A172 (cell line): ENCODE measurements at places on chromosomes 4 and X. TPM values are rescaled to one million over a fixed set of nuclear protein-coding genes. Genes with fewer than 3 reads are reported as not detected.
A peak's percentile ranks its signal among the peaks of the same experiment; 100 is the strongest.

The HMGN5 gene
- 0.05 TPM in 1 of 2 replicates, not detected in the other for total RNA-seq

The RAI2 gene
- total RNA-seq = not detected in 2 replicates

The KIAA1210 gene
- total RNA-seq = 0.10 TPM in 1 of 2 replicates, not detected in the other

The LPAR4 gene
- total RNA-seq = 0.07 TPM in 1 of 2 replicates, not detected in the other

The TMPRSS11D gene
- total RNA-seq = not detected in 2 replicates

The ALPK1 gene
- 8.8 and 11.6 TPM in 2 replicates for total RNA-seq

The AFM gene
- not detected in 2 replicates for total RNA-seq

DNA sequence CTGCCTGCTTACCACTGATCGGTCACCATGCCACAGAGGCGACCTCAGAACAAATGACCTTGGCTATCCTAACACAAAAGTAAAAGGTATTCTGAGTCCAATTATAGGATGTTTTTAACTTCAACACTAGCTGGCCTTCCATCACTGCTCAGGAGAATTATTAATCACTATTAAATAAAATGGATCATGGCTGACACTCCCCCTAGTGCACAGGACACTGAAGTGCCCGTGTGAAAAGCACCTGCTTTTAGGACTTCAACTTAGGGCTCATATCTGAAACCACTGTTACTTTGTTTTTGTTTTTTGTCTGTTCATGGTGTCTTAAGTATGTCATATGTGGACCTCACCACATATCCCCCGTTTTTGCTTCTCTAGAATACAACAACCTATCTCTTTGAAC is 33.9 kb downstream of the STX18 start:
- DNase-seq = no peak

DNA sequence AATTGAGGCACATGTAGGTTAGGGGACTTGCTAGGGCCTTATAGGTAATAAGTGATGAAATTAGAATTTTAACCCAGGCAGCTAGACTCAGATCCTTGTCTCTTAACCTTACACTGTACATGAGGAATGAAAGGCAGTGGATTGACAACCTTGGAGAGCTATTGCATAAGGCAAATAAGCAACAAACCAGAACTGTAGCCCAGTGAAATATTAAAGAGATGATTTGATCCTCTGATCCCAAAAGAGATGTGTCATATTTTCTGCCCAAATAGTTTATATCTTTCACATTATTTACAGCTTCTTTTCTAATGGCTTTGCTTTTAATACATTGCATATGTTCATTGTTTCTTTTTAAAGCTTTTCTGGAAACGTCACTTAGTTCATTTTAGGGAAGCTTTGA is 252.6 kb downstream of the ANK2 start:
- no peak for DNase-seq

- DNase-seq = no peak
These were observed 8.0 kb upstream of the PRDX4 start for GRCh38 chrX:23659339-23659738.

DNA sequence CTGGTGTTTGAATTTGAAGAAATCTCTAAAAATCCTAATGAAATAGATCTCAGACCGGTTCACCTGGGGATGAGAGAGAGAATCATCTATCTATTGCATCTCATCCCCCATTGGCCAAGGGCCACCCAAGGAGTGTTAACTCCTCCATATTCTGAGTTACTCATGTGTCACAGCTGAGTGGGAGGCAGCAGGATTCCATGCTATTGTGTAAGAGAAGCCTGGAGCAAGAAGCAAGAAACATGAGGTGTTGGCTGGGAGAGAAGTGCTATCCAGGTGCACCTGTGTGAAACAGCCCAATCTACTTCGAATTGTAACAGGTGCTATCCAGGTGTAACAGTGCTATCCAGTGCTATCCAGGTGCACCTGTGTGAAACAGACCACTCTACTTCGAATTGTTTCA is 150.3 kb upstream of the MAOA start:
- DNase-seq = no peak

DNA sequence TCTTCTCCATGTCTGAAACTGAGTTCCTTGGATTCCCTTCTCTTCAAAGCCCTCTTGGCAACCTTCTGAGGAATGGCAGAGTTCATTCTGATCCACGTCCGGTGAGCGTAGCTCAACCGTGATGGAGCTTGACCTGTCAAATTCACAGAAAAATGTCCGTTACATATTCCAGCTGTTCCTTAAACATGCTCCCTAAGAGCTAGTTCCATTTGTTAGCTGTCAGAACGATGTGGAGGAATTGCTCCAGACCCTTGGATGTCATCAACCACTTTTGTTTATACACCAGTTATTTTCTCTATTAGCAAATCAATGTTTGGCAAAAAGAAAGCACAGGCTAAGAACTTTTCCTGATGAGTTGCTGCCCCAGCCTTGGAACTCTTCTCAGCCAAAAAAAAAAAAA is 50.1 kb downstream of the NHS start:
- DNase-seq = no peak

DNA sequence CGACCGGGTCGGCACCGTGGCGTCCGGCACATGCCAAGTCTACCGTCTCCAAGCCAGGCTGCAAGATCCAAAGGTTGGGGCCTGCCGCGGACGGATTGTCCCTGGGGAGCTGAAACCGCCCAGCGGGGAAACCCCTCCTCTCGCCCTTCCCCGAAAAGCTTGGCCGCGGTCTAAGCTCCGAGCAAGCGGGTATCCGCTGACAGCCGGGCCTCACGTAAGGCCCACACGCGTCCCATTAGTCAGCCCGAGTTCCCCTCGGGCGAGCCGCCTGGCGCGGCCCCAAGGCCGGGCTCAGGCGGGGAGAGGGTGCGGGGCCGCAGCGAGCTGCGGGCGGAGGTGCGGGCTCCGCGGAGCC is 6.8 kb upstream of the BCOR start:
- DNase-seq = no peak

GRCh38 chrX:149491812-149492211 is 13.3 kb downstream of the IDS start:
- no peak for DNase-seq

- DNase-seq = peak; percentile 48
These were observed 286.3 kb upstream of the AGA start for GRCh38 chr4:177728361-177729152.
